ENCODE measurements at places on chromosomes 2 and 18.

DNA sequence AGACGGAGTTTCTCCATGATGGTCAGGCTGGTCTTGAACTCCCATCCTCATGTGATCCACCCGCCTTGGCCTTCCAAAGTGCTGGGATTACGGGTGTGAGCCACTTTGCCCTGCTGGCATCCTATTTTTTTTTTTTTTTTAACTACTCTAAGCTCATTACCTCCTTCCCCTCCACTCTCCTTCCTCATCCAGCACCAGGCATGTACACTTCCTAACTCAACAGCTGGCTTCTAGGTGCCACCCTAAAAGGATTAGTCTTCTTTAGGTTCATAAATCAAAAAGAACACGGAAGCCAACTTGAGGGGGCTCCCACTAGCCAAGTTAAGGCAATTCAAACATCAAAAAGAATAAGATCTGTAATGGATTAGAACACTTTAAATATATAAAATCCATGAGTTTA is 70.6 kb upstream of the TEX51 start:
- DNase-seq: no peak

- DNase-seq: peak; percentile 85
These were observed 209.7 kb downstream of the ASB1 start for GRCh38 chr2:238636269-238637073.

DNA sequence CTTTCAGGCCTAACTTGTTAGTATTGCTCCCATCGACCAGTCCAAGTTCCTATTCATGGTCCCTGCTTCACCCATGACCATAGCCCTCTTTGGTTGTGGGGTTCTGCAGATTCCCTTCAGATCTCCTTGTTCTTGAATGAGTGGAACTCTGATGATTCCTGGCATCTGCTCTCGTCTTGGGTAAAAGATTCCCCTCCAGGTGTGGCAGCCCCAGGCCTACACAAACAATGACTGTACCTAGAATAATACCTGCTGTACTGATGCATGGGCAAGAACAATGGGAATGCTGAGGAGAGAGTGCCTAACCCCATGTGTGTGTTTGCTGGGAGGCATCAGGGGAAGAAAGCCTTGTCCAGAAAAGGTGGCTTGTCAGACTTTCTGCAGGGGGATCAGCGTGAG is 39.2 kb upstream of the MRPL19 start:
- DNase-seq: no peak

- DNase-seq: no peak
These were observed 221.0 kb upstream of the TFPI start for GRCh38 chr2:187775196-187775595.

DNA sequence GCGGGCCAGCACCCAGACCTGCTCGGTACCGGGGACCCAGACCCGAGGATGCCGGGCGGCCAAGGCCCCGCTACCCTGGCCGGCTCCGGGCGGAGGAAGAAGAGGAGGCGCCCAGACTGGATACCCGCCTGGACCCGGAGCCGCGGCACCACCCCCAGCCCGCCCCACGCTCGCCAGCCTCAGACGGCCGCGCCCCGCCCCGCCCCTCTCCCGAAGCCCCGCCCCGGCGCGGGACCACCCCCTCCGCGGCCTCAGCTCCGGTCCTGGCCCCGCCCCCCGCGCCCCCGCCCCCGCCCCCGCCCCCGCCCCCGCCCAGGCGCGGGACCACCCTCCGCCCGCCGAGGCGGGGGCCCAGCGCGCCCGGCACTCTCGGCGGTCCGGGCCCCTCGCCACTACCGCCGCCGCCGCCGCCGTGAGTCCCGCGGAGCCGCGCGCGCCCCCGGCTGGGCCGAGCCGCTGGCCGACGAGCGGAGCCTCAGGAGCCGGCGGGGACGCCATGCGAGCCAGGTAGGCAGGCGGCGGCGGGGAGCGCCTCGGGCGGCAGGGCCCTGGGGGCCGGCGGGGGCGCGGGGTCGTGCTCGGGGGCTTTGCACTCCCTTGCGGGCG is at the start of gene SH3BP4:
TSS of gene SH3BP4 (plus strand) at position 354 of the 606 bp plus-strand sequence. CDS start 82,986 bp downstream, outside the sequence.
- no peak for DNase-seq

- DNase-seq: no peak
These were observed 9.5 kb upstream of the SLC1A4 start for GRCh38 chr2:64979744-64980143.

- DNase-seq: no peak
These were observed 358.5 kb upstream of the DSEL start for GRCh38 chr18:67875060-67875459.

DNA sequence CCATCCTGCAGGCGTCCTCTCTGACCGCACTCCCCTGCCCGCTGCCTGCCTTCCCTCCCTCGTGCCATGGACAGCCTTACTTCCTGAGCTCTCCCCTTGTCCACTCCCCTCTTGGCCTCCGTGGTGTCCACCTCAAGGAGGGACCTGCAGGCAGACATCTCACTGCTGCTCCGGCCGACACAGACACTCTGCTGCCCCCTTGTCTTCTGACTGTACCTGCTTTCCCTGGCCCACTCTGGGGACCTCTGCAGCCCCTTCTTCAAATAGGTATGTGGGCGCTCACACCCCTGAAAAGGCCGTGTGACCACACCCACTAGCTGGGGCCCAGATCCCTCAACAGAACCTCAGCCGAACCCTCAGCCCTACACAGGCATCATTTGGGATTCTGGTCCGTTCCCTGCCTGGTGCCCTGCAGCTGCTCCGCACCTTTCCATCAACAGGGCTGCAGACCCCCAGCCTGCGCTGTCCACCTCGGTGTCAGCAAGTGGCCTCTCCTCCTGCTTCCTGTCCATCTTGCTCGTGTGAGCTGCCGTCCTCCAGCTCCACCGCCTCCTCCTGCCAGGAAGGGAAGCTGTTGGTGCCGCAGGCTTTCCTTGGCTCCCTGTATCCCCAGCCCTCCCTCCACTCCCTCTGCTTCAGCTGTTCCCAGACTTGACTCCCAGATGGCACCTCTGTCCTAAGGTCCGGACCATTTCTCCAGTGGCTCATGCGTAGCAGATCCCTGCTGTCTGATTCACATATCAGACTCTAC is 94.1 kb downstream of the KLHL29 start:
- DNase-seq: no peak

GRCh38 chr2:151810489-151810888 is 17.7 kb downstream of the ARL5A start:
- no peak for DNase-seq

DNA sequence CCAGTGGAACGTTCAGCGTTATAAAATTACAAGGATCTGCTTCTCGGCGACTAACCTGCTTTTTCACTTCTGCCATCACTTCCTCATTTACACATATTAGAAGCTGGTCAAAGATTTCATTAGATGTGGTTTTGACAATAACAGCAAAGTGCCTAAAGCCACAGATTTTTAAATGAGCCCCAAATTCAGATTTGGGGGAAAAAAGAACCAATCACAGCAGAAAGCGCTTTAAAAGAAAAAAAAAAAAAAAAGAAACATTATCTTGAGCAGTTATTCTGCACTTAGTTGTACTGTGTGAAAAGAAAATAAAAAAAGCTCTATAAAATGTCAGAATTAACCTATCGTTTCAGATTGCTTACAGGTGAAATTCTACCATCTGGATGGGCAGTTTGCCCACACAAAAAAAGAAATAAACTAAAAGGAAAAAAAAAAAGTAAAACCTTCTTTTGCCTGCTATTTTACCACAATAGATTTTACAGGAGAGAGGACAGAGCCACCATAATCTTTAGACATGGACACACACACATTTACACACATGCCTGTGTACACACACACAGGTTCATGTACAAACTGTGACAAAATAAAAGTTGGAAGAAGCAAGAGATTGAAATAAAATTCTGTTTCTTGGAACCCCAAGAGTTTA is 167.2 kb downstream of the TCF4 start:
- DNase-seq: no peak

GRCh38 chr2:64243081-64244036 is 99.1 kb upstream of the PELI1 start:
- DNase-seq: no peak

GRCh38 chr2:19886261-19886660 is 15.5 kb downstream of the TTC32 start:
- no peak for DNase-seq

DNA sequence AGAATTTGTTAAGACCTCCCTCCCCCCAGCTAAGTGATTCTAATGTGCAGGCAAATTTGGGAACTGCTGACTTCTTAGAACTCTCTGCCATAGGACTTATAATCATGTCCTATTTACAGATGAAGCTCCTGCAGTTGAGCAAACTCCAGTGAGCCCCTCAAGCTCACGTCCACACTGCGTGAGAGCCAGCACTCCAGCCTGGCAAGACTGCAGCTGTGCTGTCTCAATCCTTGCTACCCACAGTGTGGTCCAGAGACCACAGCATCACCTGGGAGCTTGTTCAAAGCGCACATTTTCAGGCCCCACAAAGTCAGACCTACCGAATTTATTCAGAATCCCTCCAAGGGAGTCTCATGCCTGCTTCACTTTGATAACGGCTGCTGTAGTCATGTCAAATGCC is 243.2 kb upstream of the RAB12 start:
- DNase-seq: no peak

DNA sequence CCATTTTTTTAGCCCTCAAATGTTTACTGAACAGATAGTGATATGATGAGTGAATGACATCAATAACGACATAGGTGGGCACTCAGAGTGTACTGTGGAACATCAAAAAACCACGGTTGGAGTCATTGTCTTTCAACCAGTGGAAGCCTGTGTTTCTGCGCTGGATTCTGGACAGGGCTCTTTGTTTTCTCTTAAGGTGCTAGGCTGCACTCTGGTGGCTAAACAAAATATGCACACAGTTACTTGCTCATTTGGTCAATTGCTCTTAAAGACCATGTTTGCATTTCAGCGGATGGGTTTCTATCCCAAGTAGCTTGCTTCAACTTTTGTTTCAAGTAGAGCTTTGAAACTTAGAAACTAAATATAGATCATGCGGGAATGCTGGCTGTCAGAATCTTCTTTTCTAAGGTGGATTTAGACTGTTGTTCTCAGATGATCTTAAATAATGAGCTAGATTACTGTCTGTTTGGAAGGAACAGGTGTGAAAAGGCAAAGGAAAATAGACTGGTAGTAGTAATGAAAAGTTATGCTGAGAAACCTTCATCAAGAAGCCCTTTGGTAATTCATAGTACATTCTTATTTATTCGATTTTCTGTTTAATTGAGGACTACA is 48.5 kb upstream of the LYPD6B start:
- DNase-seq: peak; percentile 41

DNA sequence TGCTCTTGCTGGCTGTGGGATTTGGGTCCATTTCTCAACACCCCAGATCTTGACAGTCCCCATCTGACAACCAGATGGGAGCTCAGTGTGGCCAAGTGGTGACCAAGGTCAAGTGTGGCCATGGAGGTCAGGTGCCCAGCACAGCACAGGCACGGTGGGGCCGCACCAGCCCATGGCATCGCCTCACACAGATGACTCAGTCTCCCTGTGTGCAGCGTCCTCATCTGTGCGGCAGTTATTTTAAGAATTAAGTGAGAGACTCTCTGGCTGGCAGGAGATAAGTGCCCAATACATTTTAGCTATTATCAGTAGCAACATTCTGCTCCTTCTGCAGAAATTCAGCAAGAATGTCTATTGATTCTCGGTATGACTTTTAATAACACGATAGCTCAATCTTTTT is 167.2 kb downstream of the DDX1 start:
- no peak for DNase-seq

- DNase-seq: no peak
These were observed 148.0 kb downstream of the HDAC4 start for GRCh38 chr2:239252801-239253200.

DNA sequence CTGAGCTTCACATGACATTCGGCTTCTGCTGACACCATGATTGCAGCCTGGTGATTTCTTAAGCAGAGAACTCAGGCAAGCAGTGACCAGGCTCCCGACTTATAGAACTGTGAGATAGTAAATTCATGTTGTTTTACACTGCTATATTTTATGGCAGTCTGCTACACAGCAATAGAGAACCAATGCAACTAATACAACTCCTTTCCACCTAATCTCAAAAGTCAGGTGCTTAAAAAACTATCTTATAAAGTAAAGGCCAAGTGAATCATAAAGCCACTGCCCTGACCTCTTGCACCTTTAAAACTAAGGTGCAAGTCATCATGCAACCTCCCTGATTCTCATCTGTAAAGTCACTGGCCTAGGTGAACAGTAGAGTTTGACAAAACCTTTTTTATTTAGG is 95.3 kb upstream of the GLS start:
- no peak for DNase-seq

GRCh38 chr2:15985531-15985930 is 45.2 kb downstream of the MYCN start:
- no peak for DNase-seq

DNA sequence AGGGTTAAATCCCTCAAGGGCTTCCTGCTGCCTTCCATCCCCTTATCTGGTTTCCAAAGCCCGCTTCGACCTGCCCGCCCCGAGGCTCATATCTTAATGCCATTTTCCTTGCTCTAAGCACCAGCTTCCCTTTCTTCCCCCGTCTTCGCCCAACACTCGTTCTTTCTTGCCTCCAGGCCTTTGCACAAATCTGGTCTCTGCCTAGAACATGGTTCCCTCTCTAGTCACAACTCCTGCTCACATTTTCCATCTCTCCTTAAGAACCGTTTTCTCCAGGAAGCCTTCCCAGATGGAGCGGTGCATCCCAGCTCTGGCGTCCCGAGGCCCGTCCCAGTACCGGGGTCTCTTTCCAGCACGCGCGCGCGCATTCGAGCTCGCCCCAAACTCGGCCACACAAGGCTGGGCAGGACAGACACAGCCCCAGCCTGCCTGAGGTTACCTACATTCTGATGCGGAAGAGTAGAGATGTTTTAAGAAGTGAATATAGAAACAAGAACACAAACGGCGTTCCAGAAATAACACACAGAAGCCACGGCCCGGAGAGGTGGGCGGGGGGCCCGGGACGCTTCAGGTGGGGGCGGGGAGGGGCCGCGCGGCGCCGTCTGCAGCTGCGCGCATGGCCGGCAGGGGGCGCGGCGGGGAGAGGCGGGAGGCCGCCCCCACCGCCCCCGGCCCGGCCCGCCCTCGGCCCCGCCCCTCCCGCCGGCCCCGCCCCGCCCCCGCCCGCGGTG is at the start of gene DGKD:
TSS of gene DGKD (plus strand) at position 726 of the 731 bp plus-strand sequence. CDS start 25 bp downstream, outside the sequence.
- DNase-seq: no peak

- DNase-seq: peak; percentile 69
These were observed 25.5 kb upstream of the TUBB6 start for GRCh38 chr18:12282442-12283039.

GRCh38 chr2:6310256-6311215 is 555.2 kb downstream of the CMPK2 start:
- DNase-seq: no peak

DNA sequence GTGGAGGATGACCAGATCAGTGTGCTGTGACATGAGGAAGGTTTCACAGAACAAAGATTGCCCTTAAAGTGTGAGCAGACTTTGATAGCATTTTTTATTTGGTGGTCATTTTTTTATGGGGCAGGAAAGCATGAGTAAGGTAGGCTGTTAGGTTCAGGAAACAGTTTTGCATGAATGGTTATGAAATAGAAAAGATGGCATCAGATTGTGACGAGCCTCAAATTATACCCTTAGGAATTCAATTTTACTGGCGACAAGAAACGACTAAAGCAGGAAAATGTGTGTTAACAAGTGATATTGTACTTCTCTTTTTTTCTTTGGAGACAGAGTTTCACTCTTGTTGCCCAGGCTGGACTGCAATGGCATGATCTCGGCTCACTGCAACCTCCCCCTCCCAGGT is 44.7 kb downstream of the PIK3C3 start:
- DNase-seq: no peak

- no peak for DNase-seq
These were observed 201.1 kb downstream of the PTH2R start for GRCh38 chr2:208607694-208608093.

GRCh38 chr2:189500456-189501160 is 59.3 kb downstream of the WDR75 start:
- DNase-seq: no peak

- DNase-seq: no peak
These were observed 3.6 kb downstream of the KLF11 start for GRCh38 chr2:10046931-10047330.

- DNase-seq: no peak
These were observed 25.6 kb downstream of the CYTIP start for GRCh38 chr2:157418239-157418641.

- no peak for DNase-seq
These were observed 22.8 kb upstream of the MYO3B start for GRCh38 chr2:170155022-170155722.

Measured in HS-5 (cell line).